T-cell (primary cell): ENCODE measurements at places on chromosomes 12 and 14. TPM values are rescaled to one million over a fixed set of nuclear protein-coding genes. Genes with fewer than 3 reads are reported as not detected.
A peak's percentile ranks its signal among the peaks of the same experiment; 100 is the strongest.

The A2M gene
- not detected for total RNA-seq

The ACOT6 gene
- total RNA-seq, result not detected

The NYNRIN gene
- 0.61 TPM for total RNA-seq

The SPX gene
- total RNA-seq, result 0.30 TPM

The NGDN gene
- 56.7 TPM for total RNA-seq

- DNase-seq, result no peak
Observed at GRCh38 chr12:57491393-57492280, 3.8 kb downstream of the MARS1 start.

DNA sequence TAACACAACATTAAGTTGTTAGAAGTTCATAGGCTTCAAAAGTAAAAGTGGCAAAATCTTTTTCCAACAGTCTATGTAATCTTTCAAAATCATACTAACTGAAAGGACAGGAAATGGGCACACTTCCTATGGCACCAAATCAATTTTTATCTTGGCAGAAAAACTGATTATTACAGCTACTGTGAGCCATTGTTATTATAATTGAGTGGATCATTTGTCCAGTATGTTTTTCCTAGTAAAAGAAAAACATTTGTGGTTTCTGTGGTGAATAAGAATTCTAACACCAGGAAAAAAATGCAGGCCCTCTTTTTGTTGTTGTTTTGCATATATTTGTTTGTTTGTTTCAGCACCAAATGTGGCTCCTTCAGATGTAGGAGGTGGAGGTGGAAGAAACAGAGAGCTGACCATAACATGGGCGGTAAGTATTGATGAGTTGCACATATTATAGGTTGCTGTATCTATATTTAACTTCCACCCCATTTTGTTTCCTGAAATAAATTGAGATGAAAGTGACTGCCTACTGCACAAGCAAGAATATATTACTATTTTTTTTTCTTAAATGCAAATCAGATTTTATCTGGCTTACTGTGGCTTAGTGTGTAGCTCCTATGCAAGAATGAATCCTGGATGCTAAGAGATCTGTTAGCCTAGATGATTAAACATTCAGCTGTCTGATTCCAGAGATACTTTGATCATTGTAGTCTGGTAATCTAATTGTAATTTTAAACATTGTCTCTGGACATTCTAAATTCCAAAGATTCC lies 174.1 kb upstream of the PDZRN4 start:
- DNase-seq, result no peak

GRCh38 chr14:100398044-100398443 lies 74.9 kb downstream of the SLC25A47 start:
- no peak for DNase-seq

DNA sequence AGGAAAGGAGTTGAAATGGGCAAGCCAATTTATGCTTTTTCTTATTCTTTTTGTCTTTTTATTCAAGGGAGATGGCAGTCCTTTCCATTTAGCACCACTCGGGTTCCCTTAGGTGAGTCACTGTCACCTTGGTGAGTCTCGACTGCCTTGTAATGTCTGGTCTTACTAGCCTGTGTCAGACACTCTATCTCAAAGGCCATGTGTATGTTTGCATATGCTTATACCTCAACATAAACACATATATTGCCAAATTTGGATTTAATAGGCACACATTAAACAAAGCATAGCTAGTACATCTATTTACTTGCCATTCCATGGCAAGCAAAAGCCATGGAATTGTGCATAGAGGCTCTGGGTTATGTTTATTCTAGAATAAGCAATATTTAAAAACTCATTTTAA lies 624.9 kb upstream of the FOXG1 start:
- DNase-seq, result no peak

DNA sequence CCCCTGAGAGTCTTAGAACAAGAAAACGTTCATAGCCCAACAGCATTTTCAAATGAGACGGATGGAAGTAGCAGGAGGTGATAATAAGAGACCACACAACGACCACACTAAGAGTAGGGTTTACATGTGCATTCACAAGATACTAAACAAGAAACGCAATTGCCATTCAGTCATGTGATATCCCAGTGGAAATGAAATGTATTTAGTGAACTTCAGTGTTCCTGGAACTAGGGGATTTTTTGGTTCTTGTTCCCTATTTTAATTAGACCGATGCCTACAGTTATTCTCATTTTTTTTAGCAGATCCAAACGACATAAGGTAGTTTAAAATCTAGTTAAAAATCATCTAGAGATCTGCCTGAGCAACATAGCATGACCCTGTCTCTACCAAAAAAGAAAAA lies 150.0 kb downstream of the GPR65 start:
- no peak for DNase-seq

- DNase-seq, result no peak
Observed at GRCh38 chr14:20904393-20905029, 13.3 kb downstream of the RNASE3 start.

DNA sequence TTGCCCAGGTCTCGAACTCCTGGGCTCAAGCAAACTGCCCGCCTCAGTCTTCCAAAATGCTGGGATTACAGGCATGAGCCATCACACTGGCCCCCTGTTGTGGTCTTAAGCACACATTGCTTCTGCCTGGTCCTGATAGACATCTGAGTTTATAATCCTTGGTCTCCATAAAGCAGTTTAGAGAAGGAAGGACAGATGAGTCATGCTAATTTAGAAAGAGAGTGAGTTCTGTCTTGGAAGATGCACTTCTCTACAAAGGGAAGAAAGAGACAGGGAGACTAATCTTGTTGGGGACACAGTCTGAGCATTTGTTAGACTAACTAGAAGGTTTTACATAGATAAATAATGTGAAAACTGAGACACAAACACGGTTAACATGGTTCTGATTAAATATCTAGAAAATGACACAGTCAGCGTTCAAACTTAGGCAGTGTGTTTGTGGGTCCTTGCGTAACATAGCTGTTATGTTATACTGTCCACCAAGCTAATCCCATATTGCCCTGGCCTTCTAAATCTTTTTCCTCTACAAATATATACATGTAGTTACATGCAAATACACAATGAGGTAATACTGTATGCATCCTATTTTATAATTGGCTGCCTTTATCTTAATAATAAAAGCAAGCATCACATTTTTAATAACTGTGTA lies 31.0 kb downstream of the SAMD4A start:
- DNase-seq, result no peak

DNA sequence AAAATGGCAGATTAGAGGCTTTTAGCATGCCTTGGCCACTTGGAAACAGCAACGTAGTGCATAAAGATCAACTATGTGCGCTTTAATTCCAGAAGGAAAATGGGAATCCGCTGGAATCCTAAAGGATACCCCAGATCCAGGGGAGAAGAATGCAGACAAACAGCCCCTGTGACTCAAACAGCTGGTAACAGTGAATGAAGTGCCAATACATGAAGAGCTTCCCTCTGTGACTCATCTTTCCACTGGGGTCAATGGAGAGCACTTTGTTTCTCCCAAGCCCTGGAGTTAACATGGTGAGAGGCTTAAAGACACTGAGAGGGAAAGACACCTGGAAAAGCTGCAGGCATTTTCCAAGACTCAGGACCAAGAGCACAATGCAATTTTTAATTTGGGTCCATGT lies 263.1 kb downstream of the CEP128 start:
- DNase-seq, result no peak

GRCh38 chr14:96059519-96060135 lies 20.5 kb downstream of the C14orf132 start:
- DNase-seq, result no peak

DNA sequence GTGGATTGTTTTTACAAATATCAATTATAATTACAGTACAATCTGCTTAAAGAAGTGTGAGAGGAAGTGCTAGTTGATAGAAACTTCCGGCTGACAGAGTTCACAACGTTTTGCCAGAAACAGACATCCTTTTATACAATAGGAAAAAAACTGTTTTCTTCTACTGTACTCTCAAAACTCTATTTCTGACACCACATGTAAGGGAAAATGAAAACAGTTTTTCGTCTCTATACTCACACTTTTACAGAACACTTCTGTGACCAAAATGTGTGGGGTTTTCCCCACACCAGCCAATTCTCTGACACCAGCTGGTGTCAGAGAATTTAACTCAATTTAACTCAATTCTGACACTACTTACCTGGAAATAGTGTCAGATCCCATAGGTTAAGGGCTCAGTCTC lies 24.2 kb upstream of the HIF1A start:
- peak; percentile 30 for DNase-seq

- no peak for DNase-seq
Observed at GRCh38 chr14:100767003-100767787, 40.5 kb downstream of the DLK1 start.

DNA sequence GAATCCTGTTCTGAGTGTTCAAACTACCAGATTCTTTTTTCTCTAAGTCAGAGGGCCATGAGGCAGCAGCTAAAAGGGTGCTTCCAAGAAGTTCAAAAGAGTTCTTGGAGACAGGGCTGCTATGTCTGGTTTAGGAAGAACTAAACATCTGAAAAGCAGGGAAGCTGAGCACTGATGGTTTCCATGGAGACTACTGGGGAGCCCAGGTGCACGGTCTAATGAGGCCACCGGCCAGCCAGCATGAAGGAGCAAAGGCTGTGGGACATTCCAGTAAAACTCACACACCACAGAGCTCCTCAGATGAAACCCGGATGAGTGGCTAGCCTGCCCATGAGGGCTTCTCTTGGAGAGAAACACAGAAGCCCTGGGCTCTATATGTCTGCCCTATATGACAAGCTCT lies 97.3 kb downstream of the KCNK10 start:
- no peak for DNase-seq
